ENCODE measurements at places on chromosomes 7 and 10.
A peak's percentile ranks its signal among the peaks of the same experiment; 100 is the strongest.

- DNase-seq = no peak
Observed at GRCh38 chr10:804191-804781, 114.8 kb upstream of the DIP2C start.

GRCh38 chr10:12358863-12359564, 9.7 kb downstream of the CAMK1D start:
- no peak for DNase-seq

DNA sequence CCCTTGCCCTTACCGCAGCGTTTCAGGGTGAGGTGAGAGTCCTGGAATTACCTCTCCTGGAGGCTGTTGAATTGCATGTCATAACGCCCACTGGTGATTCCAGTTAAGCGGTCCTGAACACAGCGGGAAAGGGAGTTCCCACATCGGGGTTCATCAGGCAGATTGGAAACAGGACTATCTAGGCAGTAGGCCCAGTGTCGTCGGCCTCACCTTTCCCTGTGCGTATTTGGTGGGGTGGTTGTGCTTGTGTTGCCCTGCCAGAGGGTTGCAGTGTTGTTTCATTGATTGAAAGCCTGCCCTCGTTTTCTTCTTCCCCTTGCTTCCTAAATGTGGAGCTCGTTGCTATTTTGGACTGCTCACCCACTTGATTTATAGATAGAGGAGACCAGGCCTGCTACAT, 10.6 kb upstream of the SUN1 start:
- DNase-seq = no peak

DNA sequence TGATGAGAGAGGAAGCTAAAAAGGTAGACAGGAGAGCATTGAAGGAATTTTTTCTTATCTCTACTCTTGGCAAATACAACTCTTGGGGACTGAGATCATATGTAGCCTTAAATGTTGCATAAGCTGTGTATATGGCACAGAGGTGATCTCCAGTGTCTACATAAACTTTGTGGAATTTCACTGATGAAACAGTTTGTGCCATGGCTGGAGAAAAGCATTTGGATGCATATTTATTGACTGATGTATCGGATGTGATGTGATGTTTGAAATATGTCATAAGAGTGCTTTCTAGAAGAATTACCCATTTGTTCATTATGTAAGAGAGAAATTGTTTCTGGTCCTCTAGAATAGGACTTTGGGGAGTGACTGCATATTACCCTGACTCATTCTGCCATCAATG, 244.9 kb upstream of the LRRTM3 start:
- no peak for DNase-seq

DNA sequence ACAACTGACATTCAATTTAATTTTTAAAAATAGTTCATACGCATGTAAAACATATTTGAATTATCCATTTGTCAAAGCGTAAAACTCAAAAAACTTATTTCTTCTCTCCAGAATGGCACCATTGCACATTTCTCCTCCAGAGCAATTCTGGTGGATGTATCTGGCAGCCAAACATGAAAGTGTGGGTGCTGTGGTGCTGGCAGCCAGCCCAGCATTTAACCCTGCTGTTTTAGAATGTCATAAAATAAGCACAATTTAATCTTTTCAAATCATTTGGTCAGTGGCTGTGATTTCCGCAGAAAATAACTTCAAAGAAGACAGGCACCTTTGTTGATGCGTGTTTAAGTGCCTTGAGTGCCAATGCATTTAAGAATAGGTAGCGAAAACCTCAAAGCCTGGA, 302.7 kb upstream of the MEOX2 start:
- no peak for DNase-seq

DNA sequence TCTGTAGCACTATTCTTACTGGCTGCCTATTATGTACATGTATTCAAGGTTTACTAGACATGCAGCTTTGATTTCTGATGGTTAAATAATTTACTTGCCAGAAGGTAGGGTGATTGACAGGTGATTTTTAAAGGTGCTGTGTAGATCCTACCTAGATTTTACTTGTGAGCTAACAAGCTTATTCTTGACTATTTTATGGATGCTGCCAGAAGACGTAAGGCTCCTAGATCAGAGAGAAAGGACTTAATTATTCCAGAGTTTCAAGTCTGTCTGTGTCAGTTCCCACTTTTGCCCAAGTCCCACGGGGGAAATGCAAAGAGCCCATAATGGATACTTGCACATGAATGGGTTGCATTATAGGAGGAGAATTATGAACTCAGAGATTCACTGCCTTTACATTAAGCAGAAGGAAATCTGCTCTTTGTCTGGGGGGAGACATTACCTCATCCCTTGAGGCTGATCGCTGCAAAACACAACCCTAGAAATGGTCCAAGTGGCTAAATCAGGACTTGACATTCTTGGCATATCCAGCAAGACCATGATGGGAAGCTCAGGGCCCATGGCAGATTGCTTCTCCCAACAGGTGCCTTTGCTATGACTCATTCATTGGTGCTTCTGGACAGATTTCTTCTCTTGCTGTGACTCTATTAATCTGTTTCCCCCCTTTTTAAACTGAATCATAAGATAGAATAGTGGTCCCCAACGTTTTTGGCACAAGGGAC, 32.1 kb downstream of the GPR158 start:
- DNase-seq = no peak

- peak; percentile 58 for DNase-seq
Observed at GRCh38 chr7:23357190-23358093, 58.3 kb downstream of the MALSU1 start.

GRCh38 chr10:4103603-4104002, 318.6 kb upstream of the KLF6 start:
- DNase-seq = no peak

GRCh38 chr7:98978672-98979071, 100.3 kb downstream of the TRRAP start:
- DNase-seq = no peak

- no peak for DNase-seq
Observed at GRCh38 chr10:57964351-57964750, 303.3 kb downstream of the IPMK start.

DNA sequence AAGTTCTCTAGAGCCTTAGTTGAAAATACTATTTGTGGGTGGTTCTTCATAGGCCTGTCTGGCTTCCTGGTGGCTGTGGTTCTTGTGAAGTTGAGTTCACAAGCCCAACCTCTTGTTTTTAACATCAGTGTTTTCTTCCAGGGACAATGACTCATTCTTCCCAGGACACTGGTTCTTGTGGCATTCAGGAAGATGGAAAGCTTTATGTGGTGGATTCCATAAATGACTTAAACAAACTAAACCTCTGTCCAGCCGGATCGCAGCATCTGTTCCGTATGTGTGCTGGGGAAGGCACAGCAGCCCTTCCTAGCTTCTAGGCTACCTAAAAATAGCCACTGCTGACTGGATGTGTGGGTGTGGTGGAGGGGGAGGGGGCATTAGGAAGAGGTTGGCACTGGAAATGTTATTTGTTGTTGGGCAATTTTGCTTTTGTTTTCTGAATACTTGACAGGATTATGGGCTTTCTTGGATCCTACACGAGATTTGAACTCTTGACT, 3.9 kb downstream of the LSMEM1 start:
- DNase-seq = peak; percentile 15

DNA sequence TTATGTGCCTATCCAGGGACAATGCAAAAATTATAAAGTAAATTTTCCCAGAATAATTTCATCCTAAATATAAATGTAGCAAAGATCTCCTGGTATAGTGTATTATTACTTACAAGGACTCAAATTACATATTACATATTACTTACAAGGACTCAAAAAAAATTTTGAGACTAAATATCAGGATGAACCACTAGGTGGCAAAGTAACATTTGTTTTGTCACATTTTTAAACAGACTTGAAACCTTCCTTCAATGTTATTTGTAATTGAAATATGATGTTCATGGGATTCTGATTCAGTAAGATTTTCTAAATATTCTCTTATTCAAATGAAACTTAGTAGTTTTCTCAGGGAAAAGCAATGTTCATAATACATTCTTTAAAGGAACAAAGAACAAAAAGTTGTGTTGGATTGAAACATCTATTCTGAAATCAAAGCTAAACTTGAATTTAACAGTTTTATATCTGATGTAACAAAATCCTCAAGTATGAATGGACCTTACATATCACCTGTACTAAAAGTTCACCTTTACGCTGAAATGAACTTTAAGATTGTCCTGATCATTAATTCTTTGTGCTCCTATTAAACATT, 74.3 kb upstream of the GNAI1 start:
- peak; percentile 61 for DNase-seq

GRCh38 chr7:150848111-150848510, 4.2 kb upstream of the AOC1 start:
- peak; percentile 23 for DNase-seq

GRCh38 chr10:132400547-132401151, 3.6 kb downstream of the PWWP2B start:
- no peak for DNase-seq

- DNase-seq = no peak
Observed at GRCh38 chr10:905972-906371, 25.5 kb downstream of the LARP4B start.

- DNase-seq = peak; percentile 17
Observed at GRCh38 chr10:86103391-86104101, 263.0 kb downstream of the GRID1 start.

DNA sequence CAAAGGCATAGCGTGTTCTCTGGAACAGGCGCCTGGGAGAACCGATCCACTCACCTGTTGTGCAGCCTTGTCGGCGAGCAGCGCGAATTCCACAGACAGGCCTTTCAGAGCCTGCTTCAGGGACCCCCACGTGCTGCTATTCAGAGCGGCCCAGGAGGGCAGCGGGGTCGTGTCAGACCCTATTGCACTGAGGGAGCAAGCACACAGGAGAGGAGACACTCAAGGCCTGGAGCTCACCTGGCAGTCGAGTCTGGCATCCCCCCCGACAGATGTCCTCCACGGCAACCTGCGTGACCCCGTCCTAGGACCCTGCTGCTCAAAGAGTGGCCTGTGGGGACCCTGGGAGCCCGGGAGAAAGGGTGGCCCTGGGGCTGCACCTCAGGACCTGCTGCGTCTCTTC, 21.1 kb downstream of the NUDT1 start:
- no peak for DNase-seq

DNA sequence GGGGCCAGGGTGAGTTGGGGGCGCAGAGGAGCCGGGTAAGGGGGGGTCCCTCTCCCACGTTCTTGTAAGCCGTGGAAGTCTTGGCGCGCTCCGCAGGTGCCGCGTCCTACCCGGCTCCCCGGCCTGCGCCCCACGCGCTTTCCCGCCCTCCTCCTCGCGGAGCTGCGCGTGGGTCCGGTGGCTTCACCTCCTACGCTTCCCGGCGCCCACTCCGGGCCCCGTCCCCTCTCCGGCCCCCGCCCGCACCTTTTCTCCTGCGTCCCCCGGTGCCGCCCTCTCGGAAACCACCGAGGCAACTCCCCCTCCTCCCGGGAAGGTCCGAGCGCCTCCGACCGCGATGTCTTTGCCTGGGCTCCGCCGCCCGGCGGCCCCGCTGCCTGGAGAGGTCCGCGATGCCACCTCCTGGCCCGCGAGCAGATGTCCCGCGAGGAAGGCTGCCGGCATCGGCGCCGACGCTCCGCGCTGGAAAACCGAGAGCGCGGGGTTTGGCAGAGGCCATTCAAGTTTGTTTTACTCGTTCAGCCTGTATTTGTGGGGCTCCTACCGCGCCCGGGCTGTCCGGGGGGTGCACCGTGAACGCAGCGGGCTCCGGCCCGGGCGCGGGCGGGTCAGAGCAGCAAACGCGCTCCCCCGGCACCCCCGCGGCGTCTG, 2.4 kb upstream of the NKX6-2 start:
- no peak for DNase-seq

- no peak for DNase-seq
Observed at GRCh38 chr10:128537834-128538330, 411.7 kb upstream of the MKI67 start.

DNA sequence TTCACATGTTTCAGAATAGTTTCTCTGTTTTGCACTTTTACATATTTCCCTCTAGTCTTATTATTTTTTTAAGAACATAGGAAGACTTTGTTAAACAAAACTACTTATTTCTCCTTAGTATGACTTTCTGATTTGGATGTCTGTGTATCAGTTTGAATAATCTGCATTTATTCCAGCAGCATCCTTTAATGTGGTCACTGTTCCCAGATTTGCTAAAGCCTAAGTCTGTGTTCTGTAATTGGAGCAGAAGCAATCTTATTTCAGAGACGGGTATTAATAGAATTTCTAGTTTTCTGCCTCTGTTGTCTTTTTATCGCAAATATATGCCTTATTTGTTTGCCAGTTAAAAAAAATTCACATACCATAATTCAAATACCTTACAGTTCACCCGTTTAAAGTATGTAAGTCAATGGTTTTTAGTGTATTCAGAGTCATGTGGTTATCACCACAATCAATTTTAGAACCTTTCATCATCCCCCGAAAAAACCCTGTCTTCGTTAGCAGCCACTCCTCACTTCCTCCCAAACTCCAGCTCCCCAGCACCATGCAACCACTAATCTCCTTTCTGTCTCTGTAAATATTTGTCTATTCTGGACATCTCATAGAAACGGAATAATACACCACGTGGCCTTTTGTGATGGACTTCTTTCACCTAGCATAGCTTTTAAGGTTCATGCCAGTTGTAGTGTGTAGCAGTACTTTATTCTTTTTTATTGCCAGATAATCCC, 58.7 kb downstream of the INPP5F start:
- DNase-seq = peak; percentile 94

DNA sequence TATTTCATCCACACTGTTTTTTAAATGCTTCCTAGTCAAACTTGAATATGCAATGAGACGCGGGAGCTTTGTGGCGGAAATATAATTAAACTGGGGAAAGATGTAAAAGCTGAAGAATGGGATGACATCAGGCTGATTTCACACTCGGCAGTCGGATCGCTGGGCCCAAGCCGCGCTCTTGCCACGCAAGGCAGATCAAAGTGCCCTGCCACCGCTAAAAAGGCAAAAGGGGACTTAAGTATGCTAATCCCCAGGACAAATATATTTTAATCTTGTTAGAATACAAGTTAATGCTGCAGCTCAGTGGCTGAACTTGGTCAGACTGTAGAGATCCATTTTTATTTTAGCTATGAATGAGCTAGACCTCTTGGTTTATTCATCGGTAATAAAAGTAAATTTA, 13.8 kb downstream of the EN2 start:
- DNase-seq = no peak

DNA sequence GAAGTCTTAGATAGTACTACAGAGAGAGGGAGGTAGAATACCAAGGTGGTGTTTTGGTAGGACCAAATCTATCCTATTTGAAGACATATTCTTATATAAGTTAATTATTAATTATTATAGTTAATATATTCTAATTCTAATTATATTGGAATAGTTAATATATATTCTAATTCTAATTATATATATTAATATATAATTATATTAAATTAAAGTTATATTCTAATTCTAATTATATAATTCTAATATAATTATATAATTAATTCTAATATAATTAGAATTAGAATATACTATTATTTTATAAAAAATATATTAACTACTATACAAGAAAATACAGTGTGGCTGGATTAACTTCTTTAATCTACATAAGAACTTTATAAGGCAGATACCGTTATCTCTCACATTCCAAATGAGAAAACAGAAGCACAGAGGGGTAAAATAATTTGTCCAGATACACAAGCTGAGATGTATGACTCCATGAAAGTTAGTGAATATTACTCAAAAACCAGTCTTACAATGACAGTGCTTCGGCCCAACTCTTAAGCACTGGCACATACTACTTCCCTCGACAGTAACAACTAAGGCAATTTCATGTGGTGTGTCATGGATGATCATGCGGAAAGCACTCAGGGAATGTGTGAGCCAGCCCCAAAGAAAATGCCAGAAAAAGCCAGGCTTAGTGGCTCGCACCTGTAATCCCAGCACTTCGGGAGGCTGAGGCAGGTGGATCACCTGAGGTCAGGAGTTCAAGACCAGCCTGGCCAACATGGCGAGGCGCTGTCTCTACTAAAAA, 42.6 kb downstream of the TYW1B start:
- DNase-seq = no peak

Data from NB4 (cell line).